AG04450 (cell line): ENCODE measurements at places on chromosomes 3 and 15. TPM values are rescaled to one million over a fixed set of nuclear protein-coding genes. Genes with fewer than 3 reads are reported as not detected.

- DNase-seq: no peak
Observed at GRCh38 chr3:152402695-152403451, 134.1 kb downstream of the MBNL1 start.

DNA sequence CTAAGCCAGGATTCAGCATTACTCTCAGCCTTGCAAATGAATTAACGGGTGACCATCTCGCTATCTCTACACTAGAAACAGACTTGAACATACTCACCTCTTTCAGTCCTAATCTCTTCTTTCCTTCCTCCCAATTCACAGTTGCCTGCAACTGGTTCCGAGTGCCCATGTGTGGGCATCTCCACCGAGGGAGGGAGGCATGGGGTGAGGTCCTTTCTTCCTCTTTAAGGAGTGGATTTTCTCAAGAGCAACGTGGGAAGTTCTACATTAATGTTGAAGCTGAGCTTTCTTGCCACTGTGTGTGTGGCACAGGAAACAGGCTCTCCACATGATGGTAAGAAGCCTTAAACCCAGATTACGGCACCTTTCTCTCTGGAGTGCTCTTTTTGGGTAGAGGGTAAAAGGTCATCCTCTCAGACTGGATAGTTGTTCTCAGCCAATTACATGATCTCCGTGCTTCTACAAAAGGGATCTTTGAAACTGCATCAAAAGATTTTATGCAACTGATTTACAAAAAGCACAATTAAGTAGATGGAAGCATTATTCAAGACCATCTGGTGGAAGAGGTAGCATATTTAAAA, 286.8 kb upstream of the NR2F2 start:
- no peak for DNase-seq

- DNase-seq: no peak
Observed at GRCh38 chr3:161796780-161797179, 300.2 kb downstream of the OTOL1 start.

Gene CTXN2
- polyA plus RNA-seq: not detected in 2 replicates
